ENCODE measurements at places on chromosomes 6 and 20. TPM values are rescaled to one million over a fixed set of nuclear protein-coding genes. Genes with fewer than 3 reads are reported as not detected.

DNA sequence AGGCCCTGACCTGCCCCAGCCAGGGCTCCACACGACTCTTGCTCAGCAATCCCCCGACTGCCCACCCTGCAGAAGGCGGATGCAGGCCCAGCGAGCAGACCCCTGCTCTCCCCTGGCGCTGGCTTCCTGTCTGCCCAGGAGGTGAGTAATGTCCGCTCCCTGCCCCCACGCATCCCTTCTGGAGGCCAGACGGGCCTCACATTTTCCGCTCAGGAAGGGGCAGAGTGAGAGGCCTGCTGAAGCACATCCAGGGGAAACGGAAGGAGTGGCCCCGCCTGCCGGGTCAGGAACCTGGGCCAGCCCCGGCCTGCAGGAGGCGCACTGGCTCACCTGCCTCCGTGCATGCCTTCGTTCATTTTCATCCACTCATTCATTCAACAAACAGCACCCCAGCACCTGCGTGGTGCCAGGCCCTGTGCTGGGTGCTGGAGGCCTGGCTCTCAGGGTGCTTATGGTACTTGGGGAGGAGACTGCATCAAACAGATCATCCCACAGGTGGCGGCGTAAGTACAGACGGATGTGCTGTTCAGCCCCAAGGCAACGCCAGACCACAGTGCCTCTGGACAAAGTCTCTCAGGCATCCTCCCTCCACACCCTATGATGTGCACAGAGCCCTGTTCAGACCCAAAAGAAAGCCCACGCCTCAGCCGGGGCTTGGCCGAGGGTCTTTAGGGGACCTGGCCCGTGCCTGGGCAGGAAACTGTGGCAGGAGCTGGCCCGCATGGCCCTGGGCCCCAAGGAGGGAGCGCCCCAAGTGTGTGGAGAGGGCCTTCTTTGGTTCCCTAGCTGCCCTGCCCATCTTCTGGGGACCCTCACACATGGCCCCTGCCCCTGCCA is 112.1 kb downstream of the ASXL1 start:
- peak; percentile 86 for DNase-seq

- DNase-seq: peak; percentile 71
Observed at GRCh38 chr6:11263291-11263775, 30.9 kb upstream of the NEDD9 start.

Gene PSMB1
- total RNA-seq: 328 TPM

GRCh38 chr6:53048431-53049195 is 16.6 kb upstream of the FBXO9 start:
- DNase-seq: no peak

DNA sequence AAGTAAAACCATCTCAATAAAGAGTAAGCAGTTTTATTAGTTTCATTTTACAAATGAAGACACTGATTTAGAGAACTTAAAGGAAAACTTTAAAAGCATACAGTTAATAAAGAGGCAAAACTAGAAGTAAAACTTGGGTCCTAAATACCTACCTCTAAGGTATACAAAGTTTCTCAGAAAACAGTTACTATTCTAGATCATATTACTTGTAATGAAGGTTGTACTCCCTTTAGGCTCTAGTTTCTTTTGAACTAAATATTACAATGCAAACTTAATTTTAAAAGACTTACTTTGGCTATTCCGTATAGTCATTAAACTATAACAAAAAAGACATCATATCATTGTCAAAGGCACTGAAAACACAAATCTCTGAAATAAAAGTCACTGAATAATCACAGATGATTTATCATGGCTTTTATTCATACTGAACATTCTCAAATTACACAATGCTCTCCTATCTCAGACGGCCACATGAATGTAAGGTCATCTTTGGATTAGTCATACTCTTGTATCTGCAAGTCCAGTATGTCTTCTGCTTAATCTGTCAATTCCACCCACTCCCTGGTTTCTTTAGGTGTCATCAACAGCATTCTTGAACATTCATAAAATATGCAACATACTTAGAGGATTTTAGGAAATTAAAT is 361.6 kb upstream of the RUNX2 start:
- DNase-seq: peak; percentile 14

GRCh38 chr20:48455651-48456365 is 372.0 kb downstream of the PREX1 start:
- no peak for DNase-seq

GRCh38 chr20:64069614-64070243 is 6.7 kb downstream of the TCEA2 start:
- no peak for DNase-seq

DNA sequence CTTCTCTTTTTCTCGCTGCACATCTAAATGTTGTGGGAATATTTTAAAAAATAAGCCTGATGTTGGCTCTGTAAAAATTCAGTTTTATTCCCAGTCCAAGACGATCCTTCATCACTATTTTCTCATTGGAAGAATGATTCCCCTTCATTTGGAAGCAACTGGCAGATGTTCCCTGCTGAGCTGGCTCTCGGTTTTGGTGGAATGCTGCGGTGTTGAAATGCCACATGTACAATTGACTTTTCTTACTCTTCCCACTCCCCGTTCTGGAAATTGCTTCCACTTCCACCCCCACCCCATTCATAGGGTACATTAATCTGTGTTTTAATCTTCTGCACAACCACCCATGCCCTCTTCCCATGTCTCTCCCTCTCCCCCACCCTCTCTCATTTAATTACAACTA is 496.3 kb upstream of the MAP3K7 start:
- DNase-seq: no peak

Gene KIFC1
- total RNA-seq: 21.9 TPM

Gene NKX2-2
- not detected for total RNA-seq

Gene PLEKHG1
- total RNA-seq: 104 TPM

DNA sequence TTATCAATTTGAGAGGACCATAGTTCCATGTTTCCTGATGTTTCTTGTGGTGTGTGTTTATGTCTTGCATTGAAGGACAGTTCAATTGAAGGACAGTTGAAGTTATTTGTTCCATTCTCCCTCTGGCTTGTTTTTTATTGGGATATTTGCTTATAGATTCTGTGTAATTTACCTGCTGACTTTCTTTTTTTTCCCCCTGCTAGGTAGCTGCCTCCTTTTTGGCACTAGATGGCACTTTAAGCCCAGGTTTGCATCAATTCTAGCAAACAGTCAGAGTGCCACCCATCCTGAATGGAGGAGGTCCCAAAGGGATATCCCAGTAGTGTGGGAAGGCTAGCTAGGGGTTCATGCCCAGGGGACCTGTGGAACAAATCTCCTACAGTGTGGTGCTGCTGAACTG is 78.1 kb downstream of the CFAP61 start:
- DNase-seq: no peak

Gene CRISP3
- not detected for total RNA-seq

GRCh38 chr6:51626391-51626790 is 461.0 kb downstream of the PKHD1 start:
- DNase-seq: no peak

GRCh38 chr6:118529756-118530155 is 18.3 kb upstream of the PLN start:
- no peak for DNase-seq

- DNase-seq: no peak
Observed at GRCh38 chr20:19976595-19977372, 40.4 kb upstream of the NAA20 start.

Gene CCDC170
- total RNA-seq: 0.10 TPM

DNA sequence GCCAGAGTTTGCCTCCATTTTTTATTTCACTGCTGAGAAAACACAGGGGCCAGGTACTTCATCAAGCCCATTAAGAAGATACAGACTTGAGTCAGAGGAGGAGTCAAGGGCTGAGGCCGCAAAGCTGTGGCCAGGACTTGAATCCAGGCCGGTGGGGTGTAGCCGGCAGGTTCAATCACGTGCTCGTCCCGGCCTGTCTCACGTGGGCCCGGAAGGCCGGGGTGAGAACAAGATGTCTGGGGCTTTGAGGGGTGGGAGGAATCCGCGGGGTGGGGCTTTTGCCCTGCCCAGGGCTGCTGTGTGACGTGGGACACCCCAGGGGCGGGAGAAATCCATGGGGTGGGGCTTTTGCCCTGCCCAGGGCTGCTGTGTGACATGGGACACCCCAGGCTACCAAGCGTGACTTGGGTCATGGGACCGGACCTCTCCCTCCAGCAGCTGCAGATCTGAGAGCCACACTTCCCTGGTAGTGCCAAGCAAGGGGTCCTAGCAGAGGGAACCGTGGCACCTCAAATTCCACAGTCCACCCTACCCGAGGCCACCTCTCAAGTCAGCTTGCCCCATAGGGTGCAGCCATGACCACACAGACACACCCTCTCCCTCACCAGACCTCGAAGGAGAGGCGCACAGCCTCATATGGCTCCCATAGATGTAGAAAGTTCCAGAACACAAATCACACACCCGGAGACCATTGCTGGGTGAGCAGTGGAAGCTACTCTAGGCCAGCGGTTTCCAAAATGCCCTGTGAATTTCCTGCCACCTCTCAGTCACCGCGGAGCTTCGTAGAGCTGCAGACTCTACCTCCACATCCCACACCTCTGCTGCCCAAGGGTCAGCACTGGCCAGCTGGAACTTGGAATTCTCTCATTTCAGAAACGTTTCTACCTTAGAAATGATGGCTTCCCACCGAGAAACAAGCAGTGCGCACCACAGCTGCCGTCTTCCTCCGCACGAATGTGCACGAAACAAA is 156.1 kb downstream of the DLL1 start:
- DNase-seq: no peak
